Vein endothelial cell (primary cell): ENCODE measurements at places on chromosomes 12 and 14. TPM values are rescaled to one million over a fixed set of nuclear protein-coding genes. Genes with fewer than 3 reads are reported as not detected.

GCN1 gene
- total RNA-seq, result 104 and 150 TPM in 2 replicates

TAS2R50 gene
- total RNA-seq, result 4.5 and 4.6 TPM in 2 replicates

SLC6A13 gene
- total RNA-seq, result 0.10 TPM in 1 of 2 replicates, not detected in the other

RTN1 gene
- 0.10 and 0.33 TPM in 2 replicates for total RNA-seq

CLEC1B gene
- not detected in 2 replicates for total RNA-seq

ADSS1 gene
- total RNA-seq, result 1.4 and 2.3 TPM in 2 replicates

ATL1 gene
- 1.3 and 1.6 TPM in 2 replicates for total RNA-seq

LRRIQ1 gene
- 0.33 and 0.86 TPM in 2 replicates for total RNA-seq

NRL gene
- total RNA-seq, result 0.98 and 1.1 TPM in 2 replicates

TCL1B gene
- not detected in 2 replicates for total RNA-seq

DAO gene
- not detected in 2 replicates for total RNA-seq

TEX52 gene
- total RNA-seq, result not detected in 2 replicates

HVCN1 gene
- 1.6 and 2.9 TPM in 2 replicates for total RNA-seq

RNF212B gene
- not detected in 2 replicates for total RNA-seq

ARHGAP9 gene
- not detected in 2 replicates for total RNA-seq
